ENCODE measurements at places on chromosomes 2 and 18.
A peak's percentile ranks its signal among the peaks of the same experiment; 100 is the strongest.

- no peak for DNase-seq
Observed at GRCh38 chr2:24024018-24024417, 14.1 kb downstream of the MFSD2B start.

DNA sequence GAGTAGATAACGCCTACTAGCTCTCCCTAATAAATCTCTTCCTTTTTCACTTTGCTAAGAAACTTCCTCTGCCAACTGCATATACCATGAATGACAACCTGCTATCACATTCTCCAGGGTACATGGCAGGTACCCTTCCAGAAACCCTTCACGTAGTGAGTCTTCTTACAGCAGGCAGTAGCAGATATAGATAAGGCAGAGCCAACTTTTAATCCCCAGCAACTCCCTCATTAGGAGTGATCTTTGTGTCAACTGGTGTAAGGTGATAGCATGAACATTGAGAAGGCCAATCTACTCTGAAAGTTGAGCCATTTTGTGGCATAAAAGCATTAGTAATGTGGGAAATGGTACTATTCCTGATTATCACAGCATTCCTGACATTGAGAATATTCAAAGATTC, 5.7 kb upstream of the STK17B start:
- no peak for DNase-seq

DNA sequence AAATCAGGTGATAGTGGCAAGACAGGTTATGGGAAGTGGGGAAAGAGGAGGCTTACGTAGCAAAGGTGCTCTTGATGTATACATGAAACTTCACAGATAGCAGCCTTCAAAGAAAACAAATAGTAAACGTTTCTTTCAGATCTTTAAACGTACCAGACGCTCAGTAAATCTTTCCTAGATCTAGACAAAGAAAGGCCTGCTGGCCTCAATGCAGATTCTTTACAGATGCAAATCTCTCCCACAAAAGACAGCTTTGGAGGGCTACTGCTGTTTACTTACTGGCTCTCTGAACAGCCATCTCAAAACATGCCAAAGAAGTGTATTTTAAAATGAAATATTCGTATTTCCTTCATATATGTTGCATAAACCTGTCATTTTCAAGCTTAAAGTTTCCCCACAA, 1279.9 kb upstream of the NRXN1 start:
- no peak for DNase-seq

GRCh38 chr2:17813742-17814473, 2.4 kb upstream of the MSGN1 start:
- DNase-seq = no peak

- no peak for DNase-seq
Observed at GRCh38 chr2:240881913-240882312, 13.3 kb downstream of the AGXT start.

DNA sequence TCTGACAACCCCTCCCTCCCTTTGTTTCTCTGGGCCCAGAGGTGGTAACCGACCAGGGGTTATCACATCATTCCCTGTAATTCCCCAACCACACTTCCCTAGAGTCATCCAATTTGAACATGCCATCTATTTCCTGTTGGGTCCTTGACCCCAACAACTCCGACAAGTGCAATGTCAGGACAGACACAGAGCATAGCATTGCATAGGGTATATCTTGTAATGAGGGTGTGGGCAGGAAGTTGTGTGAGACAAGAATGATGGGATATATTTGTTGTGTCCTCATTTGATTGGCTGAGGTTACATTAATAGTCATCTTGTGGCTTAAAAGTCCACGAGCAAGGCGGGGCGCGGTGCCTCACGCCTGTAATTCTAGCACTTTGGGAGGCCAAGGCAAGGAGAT, 33.4 kb upstream of the CNOT11 start:
- DNase-seq = no peak

DNA sequence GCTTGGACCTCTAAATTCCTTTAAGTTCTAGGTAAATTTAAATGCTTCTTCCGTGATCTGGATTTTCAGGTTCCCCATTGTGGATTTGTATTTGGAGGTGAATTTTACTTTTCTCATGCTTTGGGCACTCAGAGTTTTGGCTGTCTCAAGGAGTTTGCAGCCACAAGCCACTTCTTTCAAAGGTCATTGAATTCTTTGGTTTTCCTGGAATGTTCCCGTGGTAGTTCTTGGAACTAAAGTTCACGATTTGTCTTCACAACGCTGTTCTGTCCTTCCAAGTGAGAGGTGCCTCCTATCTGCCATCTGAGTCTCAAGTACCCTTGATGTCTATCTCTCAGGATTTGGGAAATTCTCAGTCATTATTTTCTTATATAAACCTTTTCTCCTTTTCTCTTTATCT, 1438.7 kb upstream of the ZEB2 start:
- DNase-seq = no peak

DNA sequence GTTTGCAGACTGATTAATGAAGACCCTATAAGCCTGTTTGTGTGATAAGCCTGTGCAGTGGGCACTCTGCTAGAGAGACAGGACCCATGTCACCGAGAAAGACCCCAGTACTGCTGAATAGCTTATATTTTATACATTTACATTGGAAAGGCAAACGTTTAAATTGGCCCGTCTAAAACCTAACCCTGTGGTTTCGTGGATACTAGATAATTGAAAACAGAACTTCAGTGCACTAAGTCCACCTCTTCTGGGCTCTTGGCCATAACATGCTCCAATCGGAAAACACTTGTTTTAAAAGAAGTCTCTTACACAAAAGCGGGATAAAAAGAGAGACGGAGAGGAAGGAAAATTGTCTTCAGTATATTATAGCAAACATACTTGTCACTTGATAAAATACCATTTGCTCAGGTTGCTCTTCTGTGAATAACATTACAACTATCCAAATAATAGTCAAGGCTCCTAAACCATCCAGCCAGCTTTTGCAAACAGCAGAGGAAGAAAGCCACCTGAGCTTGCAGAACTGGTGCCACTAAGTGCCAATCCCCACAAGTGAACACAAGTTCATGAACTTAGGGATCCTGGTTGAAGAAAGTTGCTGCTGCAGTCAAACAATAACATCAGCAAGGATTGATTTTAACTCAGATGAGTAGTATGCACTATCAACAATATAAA, 218.4 kb upstream of the FN1 start:
- no peak for DNase-seq

DNA sequence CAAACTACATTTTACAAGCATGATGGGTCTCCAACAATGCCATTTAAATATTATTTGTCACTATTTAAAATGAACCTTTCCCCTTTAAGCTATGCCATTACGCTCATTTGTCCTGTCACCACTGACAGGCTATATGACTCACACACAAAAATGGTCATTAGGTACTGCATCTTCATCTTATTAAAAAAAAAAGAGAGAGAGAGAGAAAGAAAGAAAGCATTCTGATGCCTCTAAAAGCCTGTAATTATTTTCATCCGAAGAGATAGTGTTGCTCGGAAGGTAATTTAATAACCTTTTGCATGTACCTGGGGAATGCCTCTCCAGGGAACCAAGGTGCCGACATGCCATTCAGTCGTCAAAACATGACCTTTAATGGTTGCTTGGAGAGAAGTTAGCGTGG, 226.7 kb downstream of the ARHGAP15 start:
- no peak for DNase-seq

DNA sequence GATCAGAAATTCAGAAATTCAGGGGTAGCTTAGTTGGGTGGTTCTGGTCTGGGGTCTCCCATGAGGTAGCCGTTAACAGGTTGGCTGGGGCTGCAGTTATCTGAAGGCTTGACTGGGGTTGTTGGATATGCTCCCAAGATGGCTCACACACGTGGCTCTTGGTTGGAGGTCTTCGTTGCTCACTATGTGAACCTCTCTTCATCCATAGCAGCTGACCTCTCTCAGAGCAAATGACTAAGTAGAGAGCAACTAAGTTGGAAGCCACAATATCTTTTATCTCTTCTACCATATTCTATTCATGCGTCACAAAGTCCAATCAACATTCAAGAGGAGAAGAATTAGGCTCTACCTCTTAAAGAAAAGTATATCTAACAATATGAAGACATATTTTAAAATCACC, 38.7 kb upstream of the SERTAD2 start:
- no peak for DNase-seq

DNA sequence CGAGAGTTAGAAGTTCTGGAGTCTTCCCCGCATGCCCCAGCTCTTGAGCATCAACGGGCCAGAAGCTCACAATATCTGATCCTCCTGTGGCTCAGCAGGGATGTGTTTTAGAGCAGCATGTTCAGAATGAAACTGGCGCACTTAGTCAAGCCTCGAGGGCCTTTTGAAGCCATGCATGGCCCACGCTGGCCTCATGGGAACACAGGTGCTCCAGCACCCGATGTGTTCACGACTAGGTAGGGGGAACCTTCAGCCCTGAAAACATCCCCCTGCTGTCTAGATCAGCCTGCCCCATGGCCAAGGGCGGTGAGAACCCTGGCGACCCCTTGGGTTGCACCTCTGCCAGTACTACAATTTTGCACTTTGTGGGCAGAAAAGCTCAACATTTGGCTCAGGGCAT, 32.8 kb downstream of the MSH6 start:
- DNase-seq = no peak

- no peak for DNase-seq
Observed at GRCh38 chr2:158042245-158042644, 59.4 kb upstream of the UPP2 start.

GRCh38 chr2:192162392-192163042, 32.2 kb downstream of the TMEFF2 start:
- peak; percentile 13 for DNase-seq

DNA sequence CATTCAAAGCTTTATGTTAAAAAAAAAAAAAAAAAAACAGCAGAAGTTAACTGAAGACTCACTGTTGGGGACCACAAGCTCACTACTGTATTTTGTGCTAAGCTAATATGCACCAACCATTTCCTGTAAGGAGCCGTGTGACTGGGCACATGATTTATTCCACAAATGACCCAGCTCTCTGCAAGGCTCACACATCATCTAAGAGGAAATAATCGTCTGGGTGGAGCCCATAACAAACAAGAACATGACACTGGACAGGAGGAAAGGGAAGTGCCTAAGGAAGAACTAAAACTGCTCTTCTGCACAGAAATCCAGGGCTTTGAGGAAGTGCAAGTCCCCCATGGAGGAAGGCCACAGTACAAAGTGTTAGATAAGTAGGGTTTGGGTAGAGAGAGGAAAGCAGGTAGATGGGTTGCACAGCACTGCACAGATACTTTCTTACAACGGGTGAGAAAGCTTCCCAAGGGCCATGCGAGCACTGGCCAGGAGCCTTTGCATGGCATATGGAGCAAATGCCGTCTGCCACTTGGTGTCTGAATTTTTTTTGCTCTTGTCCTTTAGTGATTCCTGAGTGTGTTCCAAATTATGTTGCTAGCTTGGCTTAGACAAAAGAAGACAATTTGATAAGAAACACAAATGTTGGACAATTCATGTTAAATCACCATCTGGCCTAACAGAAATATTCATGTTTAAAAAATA, 24.4 kb downstream of the NFE2L2 start:
- DNase-seq = no peak

DNA sequence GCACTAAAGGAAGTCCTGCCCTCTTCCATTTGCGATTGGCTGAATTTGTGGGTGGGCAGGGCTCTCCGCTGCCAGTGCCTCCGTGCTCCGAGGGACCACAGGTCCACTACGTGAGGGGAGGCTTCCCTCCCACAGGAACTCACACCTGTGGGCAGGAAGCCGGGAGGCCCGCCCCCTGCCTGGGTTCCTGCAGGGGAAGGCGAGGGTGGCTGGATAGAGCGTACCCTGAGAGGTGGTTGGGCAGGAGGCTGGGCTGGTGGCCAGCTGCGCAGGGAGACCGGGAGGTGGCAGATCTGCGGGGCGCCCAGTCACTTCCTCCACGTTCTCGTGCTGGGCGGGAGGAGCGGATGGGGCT, 47.0 kb upstream of the PTH2R start:
- DNase-seq = no peak

- no peak for DNase-seq
Observed at GRCh38 chr2:85831735-85832134, 57.1 kb downstream of the ST3GAL5 start.

DNA sequence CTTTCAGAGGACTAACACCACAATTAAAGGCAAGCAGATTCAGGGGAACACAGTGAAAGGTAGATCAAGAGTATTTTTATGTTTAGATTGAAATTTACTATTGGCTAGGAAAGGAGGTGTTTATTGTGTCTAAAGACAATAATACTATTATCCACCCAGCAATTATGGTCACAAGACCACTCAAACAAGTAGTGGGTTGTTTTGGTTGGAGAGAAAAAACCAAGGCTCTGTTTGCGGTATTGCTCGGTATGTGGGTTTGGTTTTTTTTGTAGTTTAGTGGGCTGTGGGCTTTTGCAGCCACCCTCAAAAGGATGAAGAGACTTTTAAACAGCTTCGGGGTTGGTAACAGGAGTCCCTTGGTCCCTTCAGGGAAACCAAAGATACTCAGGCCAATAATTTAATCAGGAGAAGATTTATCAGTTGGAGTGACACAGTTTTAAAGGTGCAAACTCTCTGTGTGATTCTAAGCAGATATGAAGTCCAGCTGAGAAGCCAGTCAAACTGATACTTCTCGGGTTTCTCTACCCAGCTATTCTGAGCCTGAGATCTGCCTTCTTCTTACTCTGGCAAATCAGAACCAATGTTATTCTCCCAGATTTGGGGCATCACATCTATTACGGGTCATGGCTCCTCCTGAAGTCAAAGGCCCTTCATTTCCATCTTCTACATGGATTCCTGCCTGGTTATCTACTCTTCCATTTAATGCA, 55.3 kb downstream of the DCC start:
- DNase-seq = no peak

DNA sequence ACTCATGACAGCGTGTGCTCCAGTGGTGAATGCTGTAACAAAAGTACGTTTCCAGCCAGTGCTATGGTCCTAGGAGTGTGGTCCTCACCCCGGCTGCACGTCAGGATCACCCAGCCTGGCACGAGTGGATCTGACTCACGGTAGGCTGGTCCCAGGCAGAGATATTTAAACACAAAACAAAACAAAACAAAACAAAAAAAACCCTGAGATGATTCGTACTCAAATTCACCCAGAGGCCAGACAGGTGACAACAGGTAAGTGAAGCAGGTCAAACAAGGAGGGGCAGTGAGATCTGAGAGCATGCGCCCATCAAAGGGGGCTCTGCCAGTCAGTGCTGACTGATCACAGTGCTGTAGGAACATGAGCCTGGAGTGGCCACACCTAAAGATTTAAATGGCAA, 43.2 kb downstream of the C2orf76 start:
- no peak for DNase-seq

DNA sequence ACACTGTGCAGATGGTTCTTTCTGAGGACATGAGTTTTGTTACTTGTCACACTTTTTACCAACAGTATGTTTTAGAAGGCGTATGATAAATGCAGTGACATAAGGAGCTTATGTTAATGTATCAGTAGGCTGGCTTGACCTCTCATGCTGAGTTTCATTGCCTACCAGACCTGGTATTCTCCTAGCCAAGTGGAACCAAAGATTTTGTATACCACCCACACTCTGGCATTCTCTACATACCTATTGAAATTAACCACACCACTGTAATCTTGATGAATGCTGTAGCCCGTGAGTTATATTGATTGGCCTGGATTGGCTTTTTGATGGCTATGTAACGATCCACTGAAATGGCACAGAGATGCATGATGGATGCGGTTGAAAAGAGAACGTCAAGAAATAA, 11.4 kb downstream of the HTR2B start:
- no peak for DNase-seq
